Left renal cortex interstitium (tissue), 4 donors: ENCODE measurements at places on chromosomes 12 and 14. TPM values are rescaled to one million over a fixed set of nuclear protein-coding genes. Genes with fewer than 3 reads are reported as not detected.
A peak's percentile ranks its signal among the peaks of the same experiment; 100 is the strongest.

- no peak for DNase-seq
These were observed 1.7 kb downstream of the VSIG10 start for GRCh38 chr12:118102070-118102469.

- no peak for DNase-seq
These were observed 204.3 kb downstream of the PPM1H start for GRCh38 chr12:62730649-62731048.

DNA sequence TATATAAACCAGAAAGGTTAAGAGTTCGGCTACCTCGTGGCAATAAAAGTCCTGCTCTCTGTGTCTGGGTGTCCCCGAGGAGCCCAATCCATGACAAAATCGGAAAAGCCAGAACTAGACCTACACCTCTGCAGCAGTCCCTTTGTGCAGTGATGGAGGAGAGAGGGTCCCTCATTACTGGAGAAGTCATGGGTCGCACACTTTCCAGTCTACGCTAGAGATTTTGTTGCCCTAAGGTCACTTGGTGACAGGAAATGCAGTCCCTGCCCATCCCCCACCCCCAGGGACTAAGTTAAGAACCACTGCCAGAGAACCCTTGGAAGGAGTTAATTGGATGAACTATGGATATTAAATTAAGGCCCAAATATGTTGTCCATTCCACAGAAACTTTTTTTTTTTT is 104.4 kb upstream of the ATF7IP start:
- DNase-seq = no peak

GRCh38 chr12:95198914-95199313 is 18.4 kb downstream of the FGD6 start:
- no peak for DNase-seq

GRCh38 chr14:35046751-35047536 is 872 bp downstream of the FAM177A1 start:
- peak; percentile 36 for DNase-seq

GRCh38 chr12:39402922-39403321 is 40.0 kb downstream of the KIF21A start:
- no peak for DNase-seq

- DNase-seq = no peak
These were observed 5.1 kb downstream of the CLMN start for GRCh38 chr14:95314609-95315008.

DNA sequence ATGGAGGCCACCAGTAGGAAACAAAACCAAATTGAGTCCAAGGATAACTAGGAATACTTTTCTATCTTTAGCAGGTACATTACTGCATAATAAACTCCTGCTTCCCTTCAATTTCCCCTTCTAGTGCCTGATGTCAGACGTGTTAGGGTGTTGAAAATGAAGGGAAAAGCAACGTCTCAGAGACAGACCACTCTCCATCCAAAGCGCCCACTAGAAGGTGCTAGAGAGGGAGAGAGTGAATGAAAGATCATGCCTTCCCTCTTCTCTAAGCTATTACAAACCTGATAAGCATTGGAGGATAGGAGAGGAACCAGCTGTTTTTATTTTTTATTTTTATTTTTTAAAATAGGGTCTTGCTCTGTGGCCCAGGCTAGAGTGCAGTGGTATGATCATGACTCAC is 64.1 kb downstream of the ZNF641 start:
- DNase-seq = no peak

- DNase-seq = no peak
These were observed 217.8 kb upstream of the EGLN3 start for GRCh38 chr14:34168656-34169055.

GRCh38 chr12:57011438-57012424 is 4.6 kb downstream of the TAC3 start:
- DNase-seq = no peak

DNA sequence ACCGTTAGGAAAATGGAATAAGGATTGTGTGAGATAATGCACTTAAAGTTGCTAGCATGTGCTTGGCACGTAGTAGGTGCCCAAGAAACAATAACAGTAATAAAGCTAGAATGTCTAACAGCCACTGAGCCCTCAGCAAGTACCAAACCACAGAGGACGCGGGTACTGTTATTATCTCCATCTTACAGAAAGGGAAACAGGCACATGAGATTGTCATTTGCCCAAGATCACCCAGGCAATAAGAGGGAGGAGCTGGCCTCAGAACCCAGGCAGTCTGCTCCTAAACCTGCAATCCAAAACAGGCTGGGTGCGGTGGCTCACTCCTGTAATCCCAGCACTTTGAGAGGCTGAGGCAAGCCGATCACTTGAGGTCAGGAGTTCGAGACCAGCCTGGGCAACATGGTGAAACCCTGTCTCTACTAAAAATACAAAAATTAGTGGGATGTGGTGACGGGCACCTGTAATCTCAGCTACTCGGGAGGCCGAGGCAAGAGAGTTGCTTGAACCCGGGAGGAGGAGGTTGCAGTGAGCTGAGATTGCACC is 5.1 kb upstream of the SDS start:
- no peak for DNase-seq

DNA sequence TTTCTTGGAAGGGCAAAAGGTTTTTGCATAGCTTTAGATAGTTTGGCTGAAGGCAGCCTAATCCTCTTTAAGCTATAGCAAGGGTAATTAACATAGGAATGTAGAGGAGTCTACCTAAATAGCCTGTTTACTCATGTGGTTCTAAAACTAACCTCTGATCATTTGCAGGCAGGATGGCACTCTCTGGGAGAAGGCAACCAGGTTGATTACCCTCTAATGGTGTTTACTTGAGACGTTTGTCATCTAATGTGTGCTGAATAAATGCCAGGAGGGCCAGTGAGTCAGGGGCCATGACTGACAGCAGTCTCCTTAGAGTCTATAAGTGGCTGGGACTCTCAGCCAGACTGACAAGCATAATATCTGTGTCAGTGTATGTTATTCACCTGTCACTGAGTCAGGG is 286.4 kb downstream of the PCNX1 start:
- no peak for DNase-seq

DNA sequence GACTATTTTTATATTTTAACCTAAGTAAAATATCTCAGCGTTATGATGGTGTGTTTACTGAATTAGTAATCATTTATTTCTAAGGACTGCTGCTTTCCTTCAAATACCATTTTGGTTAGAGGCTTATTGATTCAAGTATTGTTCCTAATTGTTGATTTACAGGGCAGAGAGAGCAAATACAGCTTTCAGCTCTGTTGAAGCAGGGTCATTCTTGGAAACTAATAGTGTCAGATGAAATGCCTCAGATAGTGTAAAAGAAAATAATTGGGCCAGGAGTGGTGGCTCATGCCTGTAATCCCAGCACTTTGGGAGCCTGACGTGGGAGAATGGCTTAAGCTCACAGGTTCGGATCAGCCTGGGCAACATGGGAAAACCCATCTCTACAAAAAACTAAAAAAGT is 249.3 kb downstream of the FUT8 start:
- no peak for DNase-seq

DNA sequence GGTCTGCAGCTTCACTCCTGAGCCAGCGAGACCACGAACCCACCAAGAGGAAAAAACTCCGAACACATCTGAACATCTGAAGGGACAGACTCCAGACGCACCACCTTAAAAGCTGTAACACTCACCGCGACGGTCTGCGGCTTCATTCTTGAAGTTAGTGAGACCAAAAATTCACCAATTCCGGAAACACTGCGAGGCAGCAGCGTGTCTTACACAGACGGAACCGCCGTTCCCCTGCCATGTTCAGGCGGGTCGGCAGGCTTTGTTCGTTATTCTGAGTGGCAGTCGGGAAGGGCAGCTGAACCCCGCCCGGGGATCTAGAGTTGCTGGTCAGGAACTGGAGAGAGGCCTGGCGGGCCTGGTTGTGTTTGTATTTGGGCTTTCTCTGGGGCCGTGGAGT is 20.3 kb upstream of the LPCAT3 start:
- no peak for DNase-seq

DNA sequence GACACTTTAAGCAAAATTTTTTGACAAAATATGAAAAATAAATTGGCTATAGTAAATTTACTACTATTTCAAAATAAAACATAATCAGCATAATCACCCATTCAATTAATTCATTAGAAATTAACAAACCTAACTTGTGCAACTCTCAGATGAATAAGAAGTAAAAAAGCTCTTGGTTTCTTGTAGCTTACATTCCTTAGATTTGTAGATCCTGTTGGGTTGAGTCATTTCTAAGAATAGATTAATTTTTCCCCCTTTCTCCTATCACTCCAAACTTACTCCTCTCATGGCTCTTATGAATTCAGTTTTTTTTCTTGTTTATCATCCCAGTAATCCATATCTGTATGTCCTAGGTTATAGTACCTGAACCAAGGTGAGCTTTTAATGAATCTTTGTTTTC is 230.9 kb upstream of the LRIG3 start:
- DNase-seq = no peak

- DNase-seq = no peak
These were observed 25.6 kb downstream of the AKAP6 start for GRCh38 chr14:32354716-32355115.

DNA sequence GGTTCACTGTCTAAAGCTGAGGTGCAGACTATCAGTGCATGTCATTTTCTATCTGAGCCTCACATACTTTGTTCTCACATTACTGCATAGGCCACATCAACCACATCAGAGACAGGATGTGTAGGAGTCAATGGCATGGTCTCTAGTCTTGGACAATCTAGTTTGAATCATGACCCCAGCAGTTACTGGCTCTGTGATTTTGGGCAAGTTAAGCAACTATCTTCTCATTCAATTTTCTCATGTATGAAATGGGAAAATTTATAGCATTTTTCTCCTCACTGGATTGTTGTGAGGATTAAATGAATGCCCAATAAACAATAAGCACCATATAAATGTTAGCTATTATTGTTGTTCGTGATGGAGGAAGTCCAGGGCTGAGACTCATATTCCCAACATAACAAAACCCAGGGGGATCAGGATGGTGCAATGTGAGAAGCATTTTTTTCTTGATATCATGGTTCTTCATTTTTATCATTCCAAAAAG is 432.6 kb downstream of the LRIG3 start:
- no peak for DNase-seq

- DNase-seq = no peak
These were observed 30.9 kb downstream of the PIGH start for GRCh38 chr14:67569011-67569650.

GRCh38 chr12:27871946-27872345 is 91.9 kb upstream of the MANSC4 start:
- DNase-seq = no peak

GRCh38 chr14:32050878-32051277 is 26.2 kb upstream of the ARHGAP5 start:
- DNase-seq = no peak

GRCh38 chr14:103131580-103131979 is 8.3 kb downstream of the TNFAIP2 start:
- DNase-seq = no peak

- no peak for DNase-seq
These were observed 177.0 kb upstream of the PRMT8 start for GRCh38 chr12:3313675-3314663.

GRCh38 chr12:19220852-19221466 is 91.4 kb downstream of the PLEKHA5 start:
- DNase-seq = no peak

DNA sequence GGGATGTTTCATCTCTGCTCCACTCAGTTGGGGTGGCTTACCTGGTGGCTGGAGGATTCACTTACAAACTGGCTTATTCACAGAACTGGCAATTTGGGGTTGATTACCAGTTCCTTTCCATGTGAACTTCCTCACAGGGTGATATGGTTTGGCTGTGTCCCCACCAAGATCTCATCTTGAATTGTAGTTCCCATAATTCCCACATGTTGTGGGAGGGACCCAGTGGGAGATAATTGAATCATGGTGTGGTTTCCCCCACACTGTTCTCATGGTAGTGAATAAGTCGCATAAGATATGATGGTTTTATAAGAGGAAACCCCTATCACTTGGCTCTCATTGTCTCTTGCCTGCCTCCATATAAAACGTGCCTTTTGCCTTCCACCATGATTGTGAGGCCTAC is 26.9 kb upstream of the IGF1 start:
- no peak for DNase-seq

GRCh38 chr14:91350483-91350812 is 67.2 kb downstream of the CCDC88C start:
- DNase-seq = no peak

GRCh38 chr14:100132161-100132902 is 27.1 kb downstream of the DEGS2 start:
- DNase-seq = no peak

DNA sequence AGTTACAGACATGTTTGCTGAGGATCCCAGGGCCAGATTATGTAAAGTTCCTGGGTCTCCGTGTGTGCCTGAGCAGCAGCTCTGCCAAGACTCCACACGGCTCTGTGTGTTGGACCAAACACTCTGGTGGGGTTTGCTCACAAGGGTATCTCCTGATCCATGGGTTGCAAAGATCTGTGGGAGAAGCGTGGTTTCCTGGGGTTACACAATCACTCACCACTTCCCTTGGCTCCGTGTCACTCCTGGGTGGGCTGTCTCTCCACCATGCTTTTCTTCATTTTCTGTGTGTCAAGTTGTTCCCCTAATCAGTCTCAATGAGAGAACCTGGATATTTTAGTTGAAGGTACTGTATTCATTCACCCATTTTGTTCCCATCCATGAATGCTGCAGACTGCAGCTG is 1088.8 kb downstream of the FSCB start:
- DNase-seq = no peak

DNA sequence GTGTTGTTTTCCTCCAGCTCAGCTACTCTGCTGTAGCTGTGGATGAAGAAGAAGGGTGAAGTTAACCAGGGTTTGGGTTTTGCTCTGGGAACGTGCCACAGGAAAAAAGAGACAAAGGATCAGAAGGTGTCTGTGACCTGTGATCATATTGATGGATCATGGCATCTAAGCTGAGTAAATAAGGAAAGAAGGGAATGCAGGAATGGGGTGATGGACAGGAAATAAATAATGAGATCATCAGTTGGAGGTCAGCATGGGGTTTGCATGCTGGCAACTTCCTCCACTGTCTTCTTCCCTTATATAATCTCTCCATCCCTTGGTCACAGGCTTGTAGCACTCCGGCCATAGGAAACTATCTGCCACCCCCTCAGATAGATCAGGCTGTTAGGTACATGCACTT is 430.3 kb upstream of the PDE3A start:
- DNase-seq = no peak

- no peak for DNase-seq
These were observed 10.2 kb downstream of the SLC48A1 start for GRCh38 chr12:47783024-47783755.

- DNase-seq = no peak
These were observed 824 bp downstream of the OAS1 start for GRCh38 chr12:112907415-112908157.

SLC17A8 gene
- 0.41 TPM for polyA plus RNA-seq

KRT7 gene
- 110 TPM for polyA plus RNA-seq

COX8C gene
- polyA plus RNA-seq = 0.35 TPM

C3AR1 gene
- polyA plus RNA-seq = 4.6 TPM

SDS gene
- polyA plus RNA-seq = 0.44 TPM

CD27 gene
- polyA plus RNA-seq = 0.56 TPM

AQP6 gene
- 21.9 TPM for polyA plus RNA-seq

ITGB7 gene
- 1.2 TPM for polyA plus RNA-seq

GALNT8 gene
- 4.0 TPM for polyA plus RNA-seq

KLRG1 gene
- 2.1 TPM for polyA plus RNA-seq

CD9 gene
- polyA plus RNA-seq = 192 TPM

GZMB gene
- 0.49 TPM for polyA plus RNA-seq

FRMD6 gene
- polyA plus RNA-seq = 21.3 TPM

VRTN gene
- not detected for polyA plus RNA-seq

VPS33A gene
- polyA plus RNA-seq = 16.5 TPM

ZFHX2 gene
- 7.1 TPM for polyA plus RNA-seq

CD4 gene
- polyA plus RNA-seq = 39.0 TPM

CEP170B gene
- 21.6 TPM for polyA plus RNA-seq

OTOGL gene
- 0.40 TPM for polyA plus RNA-seq

ACVRL1 gene
- polyA plus RNA-seq = 41.5 TPM
